Glutamatergic neuron (in vitro differentiated cells): ENCODE measurements at places on chromosomes 11 and 22. TPM values are rescaled to one million over a fixed set of nuclear protein-coding genes. Genes with fewer than 3 reads are reported as not detected.

Gene HTR3A
- total RNA-seq: 14.5 TPM

Gene KRTAP5-1
- not detected for total RNA-seq

Gene CRYBB3
- total RNA-seq: not detected

Gene BRMS1
- total RNA-seq: 44.0 TPM

Gene KDM4E
- 1.1 TPM for total RNA-seq

Gene FGF4
- 0.37 TPM for total RNA-seq

Gene POU2AF2
- not detected for total RNA-seq

Gene LDHA
- 112 TPM for total RNA-seq

Gene SLC22A6
- not detected for total RNA-seq

Gene SAA2
- total RNA-seq: 0.44 TPM

Gene TRPM5
- not detected for total RNA-seq

Gene RAB38
- total RNA-seq: 0.76 TPM

Gene USP2
- 2.6 TPM for total RNA-seq

Gene FOLR3
- not detected for total RNA-seq

Gene GAB2
- total RNA-seq: 87.9 TPM

Gene ROBO4
- total RNA-seq: not detected

Gene MTFP1
- 5.8 TPM for total RNA-seq

Gene UBQLNL
- not detected for total RNA-seq

Gene TRIM22
- 5.0 TPM for total RNA-seq

Gene RFPL1
- not detected for total RNA-seq

Gene RTN4RL2
- total RNA-seq: 119 TPM

Gene PATE2
- not detected for total RNA-seq

Gene NCF4
- not detected for total RNA-seq

Gene SYT9
- 3.7 TPM for total RNA-seq

Gene DRICH1
- total RNA-seq: not detected

Gene OR2D2
- 0.64 TPM for total RNA-seq

Gene OR52A1
- total RNA-seq: not detected

Gene C11orf97
- total RNA-seq: not detected

Gene MMP12
- not detected for total RNA-seq

Gene DNAJB7
- not detected for total RNA-seq

Gene APOA1
- total RNA-seq: not detected

Gene TRIM6
- 0.64 TPM for total RNA-seq

Gene HEPHL1
- total RNA-seq: not detected

Gene SCUBE1
- 25.8 TPM for total RNA-seq

Gene E2F8
- 0.34 TPM for total RNA-seq

Gene MYO7A
- total RNA-seq: 11.6 TPM

Gene HEPN1
- total RNA-seq: not detected

Gene SAA4
- total RNA-seq: not detected

Gene CD82
- 4.4 TPM for total RNA-seq

Gene DEUP1
- total RNA-seq: not detected

Gene SCO2
- 4.8 TPM for total RNA-seq

Gene GPHA2
- total RNA-seq: not detected

Gene OR8D2
- not detected for total RNA-seq

Gene GGTLC2
- total RNA-seq: not detected

Gene IGHMBP2
- 30.8 TPM for total RNA-seq

Gene ANGPTL5
- total RNA-seq: not detected

Gene RNF121
- 40.4 TPM for total RNA-seq

Gene KCNQ1OT1
- 14.3 TPM for total RNA-seq

Gene RHBDD3
- total RNA-seq: 50.4 TPM

Gene TIRAP
- 8.2 TPM for total RNA-seq

Gene CRYBB2
- total RNA-seq: not detected

Gene PPP2R5B
- total RNA-seq: 148 TPM

Gene OR2AG1
- total RNA-seq: not detected

Gene DGAT2
- total RNA-seq: 0.76 TPM

Gene GPR152
- not detected for total RNA-seq

Gene AQP11
- total RNA-seq: 2.0 TPM

Gene PVALB
- total RNA-seq: not detected
